ENCODE measurements at places on chromosomes 4 and X.

DNA sequence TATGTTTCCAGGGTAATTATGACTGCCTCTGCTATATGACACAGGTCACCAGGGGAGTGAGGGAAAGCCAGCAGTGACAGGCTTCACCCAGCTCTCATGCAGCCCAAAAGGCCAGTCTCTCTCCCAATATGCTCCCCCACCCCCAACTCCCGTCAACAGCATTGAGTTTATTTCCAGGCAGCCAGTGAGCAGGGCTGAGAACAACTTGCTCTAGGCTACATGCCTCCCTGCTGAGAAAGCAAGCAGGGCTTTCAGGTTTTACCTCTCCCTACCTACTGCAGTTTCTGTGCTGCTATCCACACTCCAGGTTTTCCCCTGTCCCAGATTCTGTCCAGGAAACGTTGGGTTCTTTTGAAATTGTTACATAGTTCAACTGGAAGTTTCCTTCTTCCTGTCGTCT lies 291.4 kb downstream of the PABPC4L start:
- no peak for DNase-seq

DNA sequence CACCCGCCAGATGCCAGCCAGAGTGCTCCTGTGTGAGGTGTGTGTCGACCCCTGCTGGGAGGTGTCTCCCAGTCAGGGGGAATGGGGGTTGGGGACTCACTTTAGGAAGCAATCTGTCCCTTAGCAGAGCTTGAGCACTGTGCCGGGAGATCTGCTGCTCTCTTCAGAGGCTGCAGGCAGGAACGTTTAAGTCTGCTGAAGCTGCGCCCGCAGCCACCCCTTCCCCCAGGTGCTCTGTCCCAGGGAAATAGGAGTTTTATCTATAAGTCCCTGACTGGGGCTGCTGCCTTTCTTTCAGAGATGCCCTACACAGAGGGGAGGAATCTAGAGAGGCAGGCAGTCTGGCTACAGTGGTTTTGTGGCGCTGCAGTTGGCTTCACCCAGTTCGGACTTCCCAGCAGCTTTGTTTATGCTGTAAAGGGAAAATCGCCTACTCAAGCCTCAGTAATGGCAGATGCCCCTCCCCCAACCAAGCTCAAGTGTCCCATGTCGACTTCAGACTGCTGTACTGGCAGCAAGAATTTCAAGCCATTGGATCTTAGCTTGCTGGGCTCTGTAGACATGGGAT lies 80.8 kb downstream of the CCSER1 start:
- no peak for DNase-seq

GRCh38 chrX:40245488-40246071 lies 147.8 kb upstream of the BCOR start:
- no peak for DNase-seq

DNA sequence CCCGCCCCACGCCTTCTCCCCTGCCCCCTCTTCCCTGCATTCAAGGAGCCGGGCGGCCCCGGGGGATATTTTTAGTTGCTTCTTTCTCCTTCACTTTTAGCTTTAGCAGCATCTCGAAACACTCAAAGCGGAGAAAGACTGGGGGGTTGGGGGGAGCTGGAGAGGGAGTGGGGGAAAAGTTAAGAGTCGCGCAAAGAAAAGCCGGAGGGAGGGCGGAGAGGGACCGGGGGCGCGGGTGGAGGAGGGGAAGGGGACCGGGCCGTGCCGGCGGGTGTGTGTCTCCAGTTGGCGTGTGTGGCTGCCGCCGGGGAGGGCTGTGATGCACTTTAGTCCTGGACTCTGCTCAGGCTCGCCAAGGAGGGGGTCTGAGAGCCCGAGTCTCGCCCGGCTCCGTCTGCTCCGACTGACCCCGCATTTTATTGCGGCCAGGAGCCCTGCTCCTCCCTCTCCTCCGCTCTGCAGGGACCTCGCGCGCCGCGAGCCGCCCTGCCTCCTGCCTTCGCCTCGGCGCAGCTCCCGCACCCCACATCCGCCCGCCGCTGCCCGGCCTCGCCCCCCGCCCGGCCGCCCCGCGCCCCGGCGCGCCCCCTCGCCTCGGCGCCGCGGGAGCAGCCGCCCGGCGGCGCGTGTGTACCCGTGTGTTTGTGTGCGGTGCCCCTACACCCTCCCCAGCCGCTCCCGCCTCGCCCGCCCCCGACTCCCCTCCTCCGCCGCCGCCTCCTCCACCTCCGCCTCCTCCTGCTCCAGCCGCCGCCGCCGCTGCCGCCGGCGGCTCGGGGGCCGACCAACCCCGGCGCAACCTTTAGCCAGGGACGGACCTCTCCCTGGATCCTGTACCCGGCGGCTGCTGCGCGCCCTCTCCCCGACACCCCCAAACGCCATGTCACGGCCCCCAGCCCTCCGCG lies 1.4 kb downstream of the ZNF827 start:
- no peak for DNase-seq

GRCh38 chr4:184355111-184355604 lies 119.2 kb downstream of the IRF2 start:
- DNase-seq: no peak

Measured in T1000 (cell line).